ENCODE measurements at places on chromosomes 11 and 22. TPM values are rescaled to one million over a fixed set of nuclear protein-coding genes. Genes with fewer than 3 reads are reported as not detected.
A peak's percentile ranks its signal among the peaks of the same experiment; 100 is the strongest.

- H3K4me1 ChIP-seq: no peaks in the 10 kb centered on the region
- H3K27me3 ChIP-seq: no peaks in the 10 kb centered on the region
- no peak overlapping the region for H3K27ac ChIP-seq
- H3K4me3 ChIP-seq: no peak overlapping the region
These were observed 37.4 kb downstream of the CSRP3 start for GRCh38 chr11:19164230-19164855.

Gene CYP2D6
- total RNA-seq: 1.1 TPM

DNA sequence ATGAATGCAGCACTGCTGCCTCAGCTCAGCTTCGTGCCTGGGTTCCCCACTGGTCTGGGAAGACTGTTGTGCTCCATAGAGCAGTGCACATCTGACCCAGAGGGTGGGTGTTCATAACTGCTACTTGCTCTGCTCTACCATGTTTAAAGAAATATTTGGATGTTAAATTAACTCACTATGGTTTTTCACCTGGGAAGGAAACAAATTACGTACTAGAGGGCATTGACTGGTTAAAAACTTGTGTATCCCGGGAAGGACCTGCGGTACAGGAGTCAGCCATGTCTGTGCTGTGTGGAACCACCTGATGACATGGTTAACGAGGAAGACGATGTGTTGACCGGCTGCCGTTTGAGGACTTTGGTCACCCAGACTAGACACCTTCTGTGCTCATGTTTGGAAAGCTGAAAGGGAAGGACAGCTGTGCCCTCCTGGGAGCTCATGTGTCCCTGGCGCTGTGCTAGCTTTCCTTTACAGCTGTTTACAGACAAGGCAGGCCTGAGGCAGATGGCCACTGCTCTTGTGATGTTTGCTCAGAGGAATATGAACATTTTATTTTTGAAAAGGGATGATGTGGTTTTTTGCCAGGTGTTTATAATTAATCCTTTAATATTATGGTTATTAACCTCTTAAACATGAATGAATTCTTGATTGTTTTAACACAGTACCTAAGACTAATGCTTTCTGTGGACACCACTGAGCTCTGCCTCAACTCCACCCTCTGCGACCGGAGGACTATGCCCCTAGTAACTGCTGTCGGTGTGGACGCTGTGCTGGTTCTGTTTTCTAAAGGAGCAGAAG is 14.3 kb upstream of the AIFM3 start:
- no peaks in the 10 kb centered on the region for H3K27me3 ChIP-seq
- H3K36me3 ChIP-seq: no peaks in the 10 kb centered on the region
- H3K27ac ChIP-seq: no peak overlapping the region
- DNase-seq: peak; percentile 41
- H3K4me1 ChIP-seq: no peaks in the 10 kb centered on the region

DNA sequence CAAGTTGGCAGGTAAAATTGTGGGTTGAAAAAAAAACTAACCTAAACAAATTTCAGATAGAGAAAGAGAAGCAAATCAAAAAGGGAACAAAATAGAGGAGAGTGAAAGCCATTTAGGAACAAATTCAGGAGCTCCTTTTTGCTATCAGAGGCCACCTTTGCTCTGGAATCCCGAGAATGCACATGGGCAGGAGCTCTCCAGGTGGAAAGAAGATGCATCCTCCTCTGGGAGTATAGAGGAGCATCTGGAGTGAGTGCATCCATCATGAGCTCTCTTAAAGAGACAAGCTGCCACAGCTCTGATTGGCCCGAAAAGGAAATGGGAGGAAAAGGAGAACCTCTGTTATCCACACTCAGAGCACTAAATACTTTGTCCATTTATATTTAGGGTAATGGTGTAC is 26.3 kb downstream of the MRGPRX1 start:
- no peak overlapping the region for H3K27ac ChIP-seq
- no peaks in the 10 kb centered on the region for H3K4me1 ChIP-seq

GRCh38 chr22:20490941-20491307 is 4.7 kb downstream of the KLHL22 start:
- H3K4me3 ChIP-seq: no peak overlapping the region
- H3K36me3 ChIP-seq: no peaks in the 10 kb centered on the region
- no peaks in the 10 kb centered on the region for H3K4me1 ChIP-seq
- no peak overlapping the region for H3K27ac ChIP-seq
- DNase-seq: no peak

DNA sequence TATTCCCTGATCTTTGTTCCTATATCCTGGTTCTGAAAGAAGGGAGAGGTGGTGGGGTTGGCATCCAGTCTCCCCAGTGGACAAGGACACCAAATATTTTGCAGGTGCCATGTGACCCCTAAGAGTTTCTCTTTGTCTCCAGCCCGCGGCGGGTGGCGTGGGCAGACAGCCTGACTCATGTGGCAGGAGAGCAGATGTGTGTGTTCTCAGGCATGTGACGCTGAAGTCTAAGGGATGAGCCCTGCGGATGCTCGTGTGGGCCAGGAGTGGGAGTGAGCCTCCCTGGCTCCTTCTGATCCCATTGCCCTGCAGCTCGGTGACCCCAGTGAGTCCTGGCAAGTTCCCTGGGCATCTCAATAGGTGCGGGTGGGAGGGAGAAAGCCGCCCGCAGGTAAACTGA is 94.8 kb upstream of the TBCEL start:
- no peaks in the 10 kb centered on the region for H3K27me3 ChIP-seq
- H3K4me3 ChIP-seq: no peak overlapping the region
- H3K27ac ChIP-seq: no peak overlapping the region
- no peaks in the 10 kb centered on the region for H3K36me3 ChIP-seq
- no peaks in the 10 kb centered on the region for H3K4me1 ChIP-seq

- no peak overlapping the region for H3K27ac ChIP-seq
- no peaks in the 10 kb centered on the region for H3K36me3 ChIP-seq
- H3K4me1 ChIP-seq: no peaks in the 10 kb centered on the region
These were observed 89.9 kb upstream of the OR5AK2 start for GRCh38 chr11:56898856-56899255.

Gene KIRREL3
- total RNA-seq: not detected

DNA sequence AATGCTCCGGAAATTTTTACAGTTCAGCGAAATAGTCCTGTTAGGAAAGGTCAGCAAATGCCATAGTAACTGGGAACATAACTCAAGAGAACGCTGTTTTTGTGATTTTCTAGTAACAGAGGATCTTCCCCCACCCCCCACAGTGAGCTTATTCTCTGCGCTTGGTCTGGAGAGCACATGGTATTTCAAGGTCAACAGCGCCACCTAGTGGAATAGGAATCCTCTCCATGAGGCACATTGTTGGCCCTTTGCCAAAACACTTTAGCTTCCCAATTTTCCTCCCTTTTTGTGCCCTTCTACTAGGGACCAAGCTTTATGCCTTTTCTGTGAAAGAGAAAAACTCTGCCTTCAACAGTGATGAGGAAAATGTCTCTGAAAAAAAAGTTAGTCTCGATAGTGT is 13.2 kb upstream of the OR4C12 start:
- H3K4me3 ChIP-seq: no peak overlapping the region
- no peaks in the 10 kb centered on the region for H3K27me3 ChIP-seq
- H3K27ac ChIP-seq: no peak overlapping the region
- no peak for DNase-seq
- no peaks in the 10 kb centered on the region for H3K36me3 ChIP-seq

Gene RBMXL2
- total RNA-seq: not detected

DNA sequence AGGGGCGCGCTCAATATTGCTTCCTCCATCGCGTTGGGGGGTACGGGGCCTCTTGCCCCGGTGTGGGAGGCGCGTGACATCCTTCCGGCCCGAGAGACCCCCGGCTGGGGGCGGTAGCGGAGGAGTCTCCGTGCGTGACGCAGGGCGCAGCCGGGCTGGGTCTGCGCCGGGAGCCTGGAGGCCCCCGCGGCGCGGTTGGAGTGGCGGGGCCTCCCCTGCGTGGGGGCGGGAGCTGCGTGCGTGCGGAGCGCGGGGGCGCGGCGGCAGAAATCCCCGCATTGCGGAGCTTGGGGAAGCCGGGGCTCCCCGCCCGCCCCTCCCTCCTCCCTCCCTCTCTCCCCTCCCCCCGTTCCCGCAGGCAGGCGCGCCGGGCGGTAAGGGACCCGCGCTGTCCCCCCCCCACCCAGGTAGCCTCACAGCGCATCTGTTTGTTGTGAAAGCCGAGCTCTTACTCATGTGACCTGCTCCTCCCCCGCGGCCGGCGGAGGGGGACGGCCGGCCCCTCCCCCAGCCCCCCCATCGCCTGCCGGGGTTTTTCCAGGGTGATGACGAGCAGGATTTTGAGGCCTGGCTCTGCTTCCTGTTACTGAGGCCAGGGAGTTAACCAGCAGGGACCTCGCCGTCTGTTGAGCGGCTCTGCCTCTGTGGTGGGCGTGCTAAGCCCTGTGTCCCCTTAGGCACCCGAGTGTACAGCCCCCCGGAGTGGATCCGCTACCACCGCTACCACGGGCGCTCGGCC is 1.6 kb downstream of the PIM3 start:
- no peaks in the 10 kb centered on the region for H3K27me3 ChIP-seq
- H3K36me3 ChIP-seq: no peaks in the 10 kb centered on the region
- H3K4me3 ChIP-seq: peak overlapping the region; percentile 81
- no peaks in the 10 kb centered on the region for H3K4me1 ChIP-seq
- peak overlapping the region; percentile 38 for H3K27ac ChIP-seq
- DNase-seq: peak; percentile 93

- peak overlapping the region; percentile 68 for H3K27ac ChIP-seq
- no peaks in the 10 kb centered on the region for H3K27me3 ChIP-seq
- H3K4me3 ChIP-seq: peak overlapping the region; percentile 82
- DNase-seq: no peak
- H3K4me1 ChIP-seq: no peaks in the 10 kb centered on the region
These were observed 628 bp downstream of the CHKB start for GRCh38 chr22:50581950-50582492.

- H3K27me3 ChIP-seq: no peaks in the 10 kb centered on the region
- H3K36me3 ChIP-seq: no peaks in the 10 kb centered on the region
- no peaks in the 10 kb centered on the region for H3K4me1 ChIP-seq
- H3K4me3 ChIP-seq: no peak overlapping the region
- H3K27ac ChIP-seq: no peak overlapping the region
- DNase-seq: no peak
These were observed 38.6 kb downstream of the SCGB1A1 start for GRCh38 chr11:62457478-62457877.

DNA sequence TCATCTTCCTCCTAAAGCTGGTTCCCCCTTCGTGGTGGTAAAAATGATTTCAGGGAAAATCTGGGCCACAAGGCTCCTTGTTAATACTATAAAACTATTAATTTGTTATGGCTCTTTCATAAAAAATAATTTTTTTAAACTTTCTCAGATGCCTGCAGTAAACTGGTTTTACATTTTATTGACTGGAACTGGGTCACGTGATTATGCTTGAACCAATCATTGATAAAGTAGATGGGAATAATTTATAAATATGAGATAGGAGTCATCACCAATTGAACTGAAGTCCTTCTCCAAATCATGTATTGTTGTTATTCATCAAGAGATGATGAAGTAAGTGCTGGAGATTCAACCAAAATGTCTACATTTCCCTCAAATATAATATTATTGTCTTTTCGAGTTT is 138.4 kb downstream of the SLC17A6 start:
- H3K4me3 ChIP-seq: no peak overlapping the region
- H3K27ac ChIP-seq: no peak overlapping the region

Gene SLC29A2
- total RNA-seq: 3.3 TPM

Gene NXPE1
- total RNA-seq: not detected

DNA sequence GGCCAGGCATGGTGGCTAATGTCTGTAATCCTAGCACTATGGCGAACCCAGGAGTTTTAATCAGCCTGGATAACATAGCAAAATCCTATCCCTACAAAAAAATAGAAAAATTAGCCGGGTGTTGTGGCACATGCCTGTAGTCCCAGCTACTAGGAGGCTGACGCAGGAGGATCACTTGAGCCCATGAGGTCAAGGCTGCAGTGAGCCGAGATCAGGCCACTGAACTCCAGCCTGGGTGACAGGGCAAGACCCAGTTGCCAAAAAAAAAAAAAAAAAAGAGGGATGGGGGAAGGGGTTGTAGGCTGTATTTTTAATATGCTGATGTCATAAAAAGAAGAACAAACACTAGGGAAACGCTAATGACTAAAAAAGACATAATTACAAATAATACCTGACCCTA is 12.1 kb downstream of the DDX6 start:
- peaks cover 3% of the 10 kb centered on the region for H3K36me3 ChIP-seq
- H3K27me3 ChIP-seq: no peaks in the 10 kb centered on the region
- H3K4me1 ChIP-seq: no peaks in the 10 kb centered on the region
- H3K27ac ChIP-seq: no peak overlapping the region

Gene KIF18A
- total RNA-seq: 1.0 TPM

GRCh38 chr11:4025967-4026324 is 68.7 kb upstream of the RRM1 start:
- H3K27ac ChIP-seq: no peak overlapping the region
- no peak for DNase-seq
- H3K27me3 ChIP-seq: no peaks in the 10 kb centered on the region
- peaks cover 4% of the 10 kb centered on the region for H3K4me1 ChIP-seq
- H3K36me3 ChIP-seq: no peaks in the 10 kb centered on the region

GRCh38 chr22:39097098-39098020 is at the start of gene APOBEC3H:
APOBEC3H (plus strand) TSS chr22:39097244; CDS start chr22:39100279, 3,035 bp downstream.
- no peak for DNase-seq
- H3K4me3 ChIP-seq: no peak within 1 kb of the TSS
- no peaks in the 10 kb centered on the region for H3K36me3 ChIP-seq
- H3K4me1 ChIP-seq: no peaks in the 10 kb centered on the region
- no peaks in the 10 kb centered on the region for H3K27me3 ChIP-seq
- no peak within 1 kb of the TSS for H3K27ac ChIP-seq

DNA sequence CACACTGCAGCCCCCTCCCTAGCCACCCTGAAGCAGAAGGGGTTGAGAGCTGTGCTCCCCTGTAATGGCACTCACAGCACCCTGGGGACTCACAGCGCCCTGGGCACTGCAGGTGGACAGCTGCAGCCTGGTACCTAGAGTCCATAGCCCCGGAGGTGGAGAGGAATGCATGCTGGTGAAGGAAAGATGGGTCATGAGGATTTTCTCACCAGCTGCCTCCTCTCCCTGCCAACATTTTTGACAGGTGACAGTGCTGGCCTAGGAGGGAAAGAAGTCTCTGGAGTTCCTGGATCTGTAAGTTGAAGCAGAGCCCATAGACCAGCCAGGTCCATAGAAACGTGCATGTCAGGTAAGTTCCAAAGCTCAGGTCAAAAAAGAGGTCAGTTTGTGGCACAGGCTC is 330.5 kb downstream of the TENM4 start:
- H3K27me3 ChIP-seq: no peaks in the 10 kb centered on the region
- no peak for DNase-seq
- no peak overlapping the region for H3K27ac ChIP-seq
- H3K4me1 ChIP-seq: no peaks in the 10 kb centered on the region
- H3K36me3 ChIP-seq: no peaks in the 10 kb centered on the region

GRCh38 chr11:72786305-72787215 is 7.3 kb downstream of the STARD10 start:
- DNase-seq: no peak
- no peaks in the 10 kb centered on the region for H3K36me3 ChIP-seq
- no peaks in the 10 kb centered on the region for H3K27me3 ChIP-seq
- peaks cover 3% of the 10 kb centered on the region for H3K4me1 ChIP-seq
- no peak overlapping the region for H3K4me3 ChIP-seq
- H3K27ac ChIP-seq: no peak overlapping the region

Gene TRPM5
- total RNA-seq: not detected

Gene KCTD14
- total RNA-seq: 2.0 TPM

GRCh38 chr11:115161876-115162275 is 342.3 kb downstream of the CADM1 start:
- no peak overlapping the region for H3K27ac ChIP-seq
- no peaks in the 10 kb centered on the region for H3K36me3 ChIP-seq
- no peak overlapping the region for H3K4me3 ChIP-seq
- DNase-seq: no peak
- no peaks in the 10 kb centered on the region for H3K4me1 ChIP-seq
